NK-92 treated with Interleukin-12 subunit alpha and Interleukin-12 subunit beta, amount 100 ng/mL, for 24 hours (cell line): ENCODE measurements at places on chromosomes 1 and 21.

DNA sequence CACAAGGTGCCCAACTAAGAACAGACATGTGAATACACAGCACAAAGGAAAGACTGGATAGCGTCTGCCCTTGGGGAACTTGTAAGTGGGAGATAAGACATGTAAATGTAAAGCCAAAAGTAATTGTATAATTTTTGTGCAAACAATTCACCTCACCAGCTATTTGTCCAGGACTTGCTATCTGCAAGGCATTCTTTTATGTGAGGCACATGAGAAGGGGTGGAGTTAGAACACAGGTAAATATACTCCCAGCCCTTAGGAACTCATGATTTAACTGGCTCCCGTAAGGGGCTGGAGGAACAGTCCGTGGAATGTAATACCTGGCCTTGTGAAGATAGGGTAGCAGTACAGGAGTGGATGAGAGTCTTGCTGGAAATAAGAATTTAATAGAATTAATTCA lies 61.3 kb downstream of the CDK18 start:
- DNase-seq: no peak

- DNase-seq: no peak
Measured at GRCh38 chr1:21350202-21350885, 60.1 kb upstream of the ECE1 start.

- DNase-seq: no peak
Measured at GRCh38 chr1:239931341-239931740, 160.3 kb upstream of the FMN2 start.

DNA sequence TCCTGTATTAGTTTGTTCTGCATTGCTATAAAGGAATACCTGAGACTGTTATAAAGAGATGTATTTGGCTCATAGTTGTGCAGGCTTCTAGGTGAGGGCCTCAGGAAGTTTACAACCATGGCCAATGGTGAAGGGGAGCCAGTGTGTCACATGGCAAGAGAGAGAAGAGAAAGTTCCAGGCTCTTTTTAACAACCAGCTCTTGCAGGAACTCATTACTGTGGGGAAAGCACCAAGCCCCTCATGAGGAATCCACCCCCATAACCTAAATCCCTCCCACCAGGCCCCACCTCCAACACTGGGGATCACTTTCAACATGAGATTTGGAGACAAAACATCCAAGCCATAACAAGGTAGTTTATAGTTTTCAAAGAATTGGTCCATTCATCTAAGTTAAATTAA lies 5.0 kb upstream of the MEAF6 start:
- no peak for DNase-seq

DNA sequence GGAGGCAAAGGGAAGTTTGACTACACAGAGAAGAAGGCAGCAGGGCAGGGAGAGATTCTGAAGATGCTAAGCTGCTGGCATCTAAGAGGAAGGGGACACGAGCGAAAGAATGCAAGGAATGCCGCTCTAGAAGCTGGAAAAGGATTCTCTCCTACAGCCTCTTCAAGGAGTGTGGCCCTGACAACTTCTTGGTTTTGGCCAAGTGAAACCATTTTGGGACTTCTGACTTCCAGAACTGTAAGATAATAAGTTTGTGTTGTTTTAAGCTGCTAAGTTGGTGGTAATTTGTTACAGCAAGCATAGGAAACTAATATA lies 28.5 kb downstream of the MGST3 start:
- DNase-seq: no peak

- DNase-seq: no peak
Measured at GRCh38 chr1:230814949-230815692, 53.2 kb downstream of the C1orf198 start.

DNA sequence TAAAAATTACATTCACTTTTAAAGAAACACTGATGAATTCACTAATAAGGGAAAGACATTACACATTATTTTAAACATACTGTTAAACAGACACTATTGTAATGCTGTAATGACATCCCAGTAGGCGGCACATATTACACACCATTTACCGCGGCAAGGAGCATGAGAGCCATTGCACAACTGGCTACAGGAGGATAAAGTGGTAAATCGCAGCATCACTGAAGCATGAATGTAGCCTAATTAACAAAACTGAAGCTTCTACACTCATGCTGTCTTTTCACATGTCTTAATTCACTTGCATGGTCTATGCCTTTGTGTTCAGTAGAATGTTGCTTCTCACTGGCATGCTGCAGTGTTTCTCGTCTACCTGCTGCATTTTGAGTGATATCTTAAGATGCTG lies 1046.0 kb downstream of the MRPL39 start:
- no peak for DNase-seq

DNA sequence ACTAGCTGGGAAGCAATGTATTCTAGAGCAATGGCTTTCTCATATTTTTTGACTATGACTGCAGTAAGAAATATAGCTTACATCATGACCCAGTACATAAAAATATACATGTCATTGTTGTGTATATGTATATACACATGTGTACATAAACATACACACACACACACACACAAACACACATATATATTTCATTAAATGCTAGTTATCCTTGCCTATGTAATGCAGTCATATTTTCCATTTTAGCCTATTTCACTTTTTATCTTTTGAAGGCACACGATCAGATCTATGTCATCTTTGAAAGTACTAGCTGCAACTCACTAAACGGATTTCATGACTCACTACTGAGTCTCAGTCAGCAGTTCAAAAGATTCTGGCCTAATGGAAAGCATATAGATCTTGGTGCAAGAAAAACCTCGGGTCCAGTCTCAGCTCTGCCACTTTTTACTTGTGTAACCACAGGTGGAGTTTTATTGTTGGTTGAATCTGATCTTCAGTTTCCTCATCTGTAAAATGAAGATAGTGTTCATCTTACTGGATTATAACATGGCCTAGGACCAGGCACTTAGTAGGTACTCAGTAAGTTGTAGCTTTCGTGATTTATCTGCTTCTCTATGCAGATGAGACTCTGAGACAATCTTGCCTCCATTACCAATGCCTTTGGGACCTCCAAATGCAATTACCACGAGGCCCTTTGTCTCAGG lies 325.6 kb downstream of the RRAGC start:
- no peak for DNase-seq

DNA sequence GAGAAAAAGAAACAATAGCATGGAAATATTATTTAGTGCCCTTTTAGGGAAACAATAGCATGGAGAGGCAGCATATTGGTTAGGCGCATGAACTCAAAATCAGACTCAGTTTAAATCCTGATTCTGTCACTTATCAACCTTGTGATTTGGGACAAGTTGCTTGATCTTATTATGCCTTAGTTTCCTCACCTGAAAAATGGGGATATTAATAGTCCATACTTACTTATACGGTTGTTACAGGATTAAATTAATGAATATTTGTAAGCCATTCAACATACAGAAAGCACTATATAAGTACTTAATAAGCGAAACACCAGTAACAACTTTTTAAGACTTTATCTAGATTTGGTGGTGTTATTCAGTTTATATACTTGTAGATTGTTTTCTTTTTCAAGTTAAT lies 1.2 kb downstream of the TSEN15 start:
- DNase-seq: no peak

DNA sequence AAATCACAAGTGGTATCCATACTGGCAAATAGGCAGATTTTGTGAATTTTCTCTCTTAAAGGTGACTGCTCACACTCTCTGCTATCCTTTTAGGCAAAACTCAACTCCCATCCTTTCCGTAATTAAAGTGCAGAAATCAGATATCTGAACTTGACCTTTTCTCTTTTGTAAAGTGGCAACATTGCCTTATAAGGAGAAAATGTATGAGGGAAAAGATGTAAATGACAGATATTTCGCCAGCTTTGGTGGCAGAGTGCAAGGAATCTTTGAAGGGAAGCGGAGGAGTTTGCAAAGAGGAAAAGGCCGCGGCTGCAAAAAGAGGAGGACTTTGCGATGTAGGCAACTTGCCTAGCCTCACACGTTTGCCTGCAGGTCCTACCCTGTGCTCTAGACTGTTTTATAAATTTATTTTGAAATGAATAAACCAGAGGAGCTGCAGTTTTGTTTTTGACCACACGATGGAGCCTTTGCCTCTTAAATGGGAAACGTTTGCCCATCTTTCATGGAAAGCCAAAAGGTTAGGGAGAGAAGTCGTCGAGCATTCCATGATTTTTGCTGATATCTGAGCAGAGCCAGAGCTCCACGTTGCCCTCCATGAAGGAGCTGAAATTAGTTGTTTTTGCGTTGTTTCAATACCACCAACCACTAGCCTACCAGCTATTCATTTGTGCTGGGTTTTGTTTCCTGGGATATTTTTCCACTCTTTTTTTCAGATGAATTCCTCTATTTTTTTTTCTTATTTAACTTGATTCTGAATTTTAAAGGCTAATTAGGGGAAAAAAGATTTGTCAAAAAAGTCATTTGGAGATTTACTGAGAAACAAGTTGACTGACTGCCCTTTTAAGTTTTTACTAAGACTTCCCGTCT lies 242.3 kb downstream of the LMX1A start:
- no peak for DNase-seq

DNA sequence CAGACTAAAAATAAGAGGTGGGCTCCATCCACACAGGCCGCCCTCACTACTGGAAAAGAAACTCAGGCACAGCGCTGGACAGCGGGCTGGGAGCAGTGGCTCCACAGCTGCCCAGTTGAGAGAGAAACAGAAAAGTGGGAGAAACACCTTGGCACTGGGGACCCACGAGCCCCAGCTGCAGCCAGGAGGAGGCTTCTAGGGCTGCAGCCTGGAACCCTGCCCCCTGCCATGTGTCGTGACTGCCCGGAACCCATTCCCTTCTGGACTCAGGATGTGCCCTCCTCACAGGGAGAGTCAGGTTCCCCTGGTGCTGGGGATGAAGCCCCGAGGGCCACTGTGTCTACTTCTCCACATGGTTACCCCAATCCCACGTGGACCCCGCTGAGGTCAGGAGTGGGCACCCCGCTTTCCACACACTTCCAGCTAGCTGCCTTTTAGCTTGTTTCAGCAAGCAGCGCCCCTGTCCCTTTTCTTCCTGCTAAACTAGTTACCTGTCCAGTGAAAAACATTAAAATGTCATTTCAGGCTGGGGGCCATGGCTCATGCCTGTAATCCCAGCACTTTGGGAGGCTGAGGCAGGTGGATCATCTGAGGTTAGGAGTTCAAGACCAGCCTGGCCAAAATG lies 35.9 kb downstream of the PARP1 start:
- no peak for DNase-seq

- DNase-seq: no peak
Measured at GRCh38 chr1:94925004-94925403, 1.9 kb downstream of the CNN3 start.

GRCh38 chr1:197469620-197470210 lies 201.7 kb downstream of the CRB1 start:
- DNase-seq: no peak

DNA sequence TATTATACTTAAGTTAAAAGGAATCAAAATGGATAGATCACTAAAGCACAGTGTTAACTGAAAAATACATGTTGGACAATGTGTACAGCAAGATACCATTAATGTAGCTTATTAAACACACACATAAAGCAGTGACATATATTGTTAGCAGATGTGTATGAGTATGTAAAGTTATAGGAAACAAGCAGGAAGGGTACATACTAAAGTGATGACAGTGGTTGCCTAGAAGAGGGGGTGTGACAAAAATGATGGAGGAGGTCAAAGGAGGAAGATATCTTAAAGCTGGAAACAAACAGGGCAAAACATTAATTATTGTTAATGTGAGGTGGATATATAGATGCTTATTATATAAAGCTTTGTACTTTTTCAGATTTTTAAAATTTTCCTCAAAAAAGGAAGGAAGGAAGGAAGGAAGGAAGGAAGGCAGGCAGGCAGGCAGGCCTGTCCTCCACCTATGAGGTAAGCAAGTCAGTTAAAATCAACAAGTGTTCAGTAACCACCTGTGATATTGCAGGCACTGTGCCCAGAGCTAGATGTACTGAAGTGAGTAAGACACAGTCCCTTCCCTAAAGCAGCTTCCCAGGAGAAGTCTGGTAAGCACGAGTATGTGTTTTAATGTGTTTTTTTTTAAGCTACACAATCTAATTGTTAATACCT lies 252.9 kb upstream of the NR5A2 start:
- DNase-seq: no peak

- no peak for DNase-seq
Measured at GRCh38 chr1:67058242-67058641, 4.3 kb upstream of the SLC35D1 start.

DNA sequence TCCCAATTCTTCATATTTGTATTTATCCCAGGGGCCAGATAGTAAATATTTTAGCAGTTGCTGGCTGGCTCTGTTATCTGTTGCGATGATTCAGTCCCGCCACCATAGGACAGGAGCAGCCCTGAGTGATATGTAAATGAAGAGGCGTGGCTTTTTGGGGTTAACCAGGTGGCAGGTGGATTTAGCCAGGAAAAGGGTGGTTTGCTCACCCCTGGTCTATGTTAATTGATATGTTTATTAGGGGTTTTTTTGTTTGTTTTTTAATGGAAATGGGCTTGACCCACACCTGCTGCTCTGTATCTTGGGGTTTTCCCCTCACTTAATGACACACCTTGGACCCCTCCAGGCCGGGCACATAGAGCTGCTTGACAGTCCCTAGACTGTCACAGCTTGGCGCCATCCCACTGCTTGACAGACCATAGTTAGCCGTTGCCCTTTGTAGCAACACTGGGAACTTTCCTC lies 62.8 kb downstream of the PIK3CD start:
- DNase-seq: no peak

GRCh38 chr1:200299571-200299970 lies 110.3 kb downstream of the ZNF281 start:
- DNase-seq: no peak

DNA sequence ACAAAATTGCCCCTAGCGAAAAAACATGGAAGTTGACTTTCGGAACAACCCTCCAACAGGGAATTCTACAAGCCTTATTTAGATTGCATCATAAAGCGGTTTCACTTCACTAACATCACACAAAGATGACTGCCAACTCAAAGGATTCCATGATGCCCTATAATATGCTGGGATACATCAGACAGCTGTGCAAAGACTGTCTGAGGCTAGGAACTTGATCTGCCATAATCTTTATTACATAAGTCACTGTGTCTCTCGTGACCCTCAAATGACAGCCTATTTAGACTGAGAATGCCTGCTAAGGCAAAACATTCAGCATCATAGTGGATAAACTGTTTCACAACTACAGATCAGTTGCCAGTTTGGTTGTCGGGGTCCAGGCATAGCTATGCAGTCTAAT lies 23.8 kb downstream of the FH start:
- no peak for DNase-seq

- DNase-seq: no peak
Measured at GRCh38 chr1:56569661-56570060, 9.7 kb downstream of the PLPP3 start.

GRCh38 chr1:201265756-201266155 lies 17.6 kb upstream of the PKP1 start:
- no peak for DNase-seq
